ENCODE measurements at places on chromosomes 4 and X.

GRCh38 chr4:86155766-86156165 lies 204.1 kb downstream of the MAPK10 start:
- DNase-seq = no peak

DNA sequence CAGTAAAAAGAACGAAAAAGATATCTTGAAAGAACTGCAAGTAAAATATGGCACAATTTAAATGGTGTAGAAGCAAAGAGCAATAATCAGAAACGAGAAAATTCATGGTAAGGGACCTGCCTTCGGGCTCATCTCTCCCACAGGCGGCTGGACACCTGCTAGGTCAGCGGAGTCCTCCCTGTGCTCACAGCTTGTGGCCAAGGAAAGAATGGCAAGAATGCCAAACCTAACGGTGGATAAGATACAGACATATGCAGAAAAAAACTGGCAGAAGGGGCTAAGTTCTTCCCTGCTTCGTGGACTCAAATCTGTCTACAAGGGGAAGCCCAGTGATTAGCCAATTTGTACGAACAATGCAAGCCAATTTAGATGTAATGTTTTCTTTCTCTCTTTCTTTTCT lies 152.1 kb upstream of the VCX start:
- DNase-seq = no peak

DNA sequence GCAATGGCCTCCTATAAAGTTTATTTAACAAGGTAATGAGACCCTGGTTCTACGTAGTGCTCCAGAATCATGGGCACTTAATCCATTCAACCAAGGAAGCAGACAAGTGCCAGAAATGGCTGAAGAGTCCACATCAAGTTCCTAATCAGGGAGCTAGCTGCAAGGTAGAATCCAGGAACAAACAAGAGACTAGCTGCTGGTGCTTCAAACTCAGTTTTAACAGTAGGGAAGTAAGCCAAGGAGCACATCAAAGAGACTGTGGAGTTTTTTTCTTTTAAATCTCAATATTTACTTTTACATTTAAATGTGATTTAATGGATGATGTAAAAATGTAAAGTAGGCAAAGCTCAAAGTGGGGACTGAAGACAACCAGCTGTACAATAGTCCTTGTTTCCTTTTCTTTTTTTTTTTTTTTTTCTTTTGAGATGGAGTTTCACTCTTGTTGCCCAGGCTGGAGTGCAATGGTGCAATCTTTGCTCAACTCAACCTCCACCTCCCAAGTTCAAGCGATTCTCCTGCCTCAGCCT lies 630.4 kb downstream of the CCSER1 start:
- DNase-seq = no peak

- no peak for DNase-seq
Observed at GRCh38 chr4:41943506-41943905, 8.3 kb downstream of the TMEM33 start.

- DNase-seq = no peak
Observed at GRCh38 chrX:98931216-98931615, 1478.9 kb downstream of the PCDH19 start.

DNA sequence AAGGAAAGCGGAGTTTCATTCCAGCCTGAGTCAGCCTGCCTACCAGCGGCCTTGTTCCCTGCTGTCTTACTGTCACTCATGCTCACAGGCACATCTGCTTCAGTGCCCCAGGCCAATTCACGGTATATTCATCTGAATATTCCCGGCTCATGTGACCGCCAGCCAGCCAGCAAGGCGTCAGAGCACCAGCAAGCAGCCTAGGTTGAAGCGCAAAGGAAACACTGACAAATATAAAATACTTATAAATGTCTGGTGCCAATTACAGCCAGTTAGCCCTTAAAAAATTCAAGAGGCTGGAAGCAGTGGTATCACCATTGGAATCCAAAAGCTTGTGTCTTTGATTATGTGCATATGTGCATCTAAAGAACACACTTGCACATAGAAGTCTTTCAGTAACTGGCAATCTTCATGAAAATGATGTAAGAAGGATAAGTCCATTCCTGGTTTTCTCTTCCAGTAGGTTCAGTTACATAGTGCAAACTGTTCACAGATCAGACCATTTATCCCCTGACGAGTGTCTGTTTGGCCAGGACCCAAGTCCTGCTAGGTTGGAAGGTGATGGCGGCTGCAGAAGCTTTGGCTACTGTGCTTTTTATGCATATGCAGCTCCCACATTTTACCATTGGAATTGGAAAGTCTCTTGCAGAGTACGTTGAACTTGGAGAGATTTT lies 61.3 kb downstream of the LUZP4 start:
- no peak for DNase-seq

DNA sequence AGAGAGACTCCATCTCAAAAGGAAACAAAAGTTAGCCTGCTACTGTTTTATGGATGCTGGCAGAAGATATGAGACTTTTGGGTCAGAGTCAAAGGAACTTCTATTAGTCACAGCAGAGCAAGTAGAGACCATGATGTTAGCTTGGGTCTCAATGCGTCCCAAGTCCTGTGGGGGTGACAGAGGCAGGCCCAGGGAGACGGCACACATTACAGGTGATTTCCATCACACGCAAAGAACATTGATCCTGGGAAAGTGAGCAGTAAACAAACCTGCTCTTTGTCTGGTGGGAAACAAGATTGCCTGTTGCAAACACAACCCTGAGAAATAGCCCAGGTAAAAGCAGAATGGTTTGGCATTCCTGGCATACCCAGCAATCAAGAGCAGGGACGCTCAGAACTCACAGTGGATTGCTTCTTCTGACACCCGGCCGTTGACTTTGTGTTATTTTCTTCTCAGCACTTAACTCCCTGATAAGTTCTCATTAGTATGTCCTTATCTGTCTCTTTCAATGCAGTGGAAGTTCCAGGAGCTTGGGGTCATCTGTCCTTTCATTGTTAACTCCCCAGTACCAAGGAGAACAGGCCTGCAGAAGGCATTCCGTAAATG lies 51.2 kb upstream of the LGI2 start:
- DNase-seq = no peak

DNA sequence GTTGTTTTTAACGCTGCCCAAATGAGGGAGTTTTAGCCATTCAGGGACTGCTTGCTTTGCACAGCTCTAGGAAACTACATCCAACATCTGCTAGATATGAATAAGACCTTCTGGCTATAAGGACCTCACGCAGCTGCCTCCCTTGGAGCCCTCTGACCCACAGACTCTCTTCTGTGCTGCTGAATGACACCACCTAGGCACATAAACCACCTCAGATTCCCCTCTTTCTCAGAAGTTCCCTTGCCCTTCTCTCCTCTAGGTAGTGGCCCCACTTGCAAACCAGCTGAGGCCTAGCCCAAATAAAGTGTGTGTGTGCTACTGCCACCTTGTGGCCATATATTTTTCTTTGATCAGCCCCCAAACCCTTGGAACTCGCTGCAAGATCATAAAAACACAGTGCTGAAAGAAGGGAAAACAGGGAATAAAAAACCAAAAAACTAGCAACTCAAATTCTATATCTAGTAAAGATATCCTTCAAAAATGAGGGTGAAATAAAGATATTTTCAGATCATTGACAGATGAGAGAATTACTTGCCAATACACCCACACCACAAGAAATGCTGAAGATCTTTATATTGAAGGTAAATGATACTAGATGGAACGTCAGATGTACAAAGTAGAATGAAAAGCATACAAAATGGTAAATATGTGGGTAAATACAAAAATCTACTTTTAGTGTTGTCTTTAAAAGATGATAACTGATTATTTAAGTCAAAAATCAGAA lies 265.9 kb downstream of the ADAMTS3 start:
- peak; percentile 5 for DNase-seq

DNA sequence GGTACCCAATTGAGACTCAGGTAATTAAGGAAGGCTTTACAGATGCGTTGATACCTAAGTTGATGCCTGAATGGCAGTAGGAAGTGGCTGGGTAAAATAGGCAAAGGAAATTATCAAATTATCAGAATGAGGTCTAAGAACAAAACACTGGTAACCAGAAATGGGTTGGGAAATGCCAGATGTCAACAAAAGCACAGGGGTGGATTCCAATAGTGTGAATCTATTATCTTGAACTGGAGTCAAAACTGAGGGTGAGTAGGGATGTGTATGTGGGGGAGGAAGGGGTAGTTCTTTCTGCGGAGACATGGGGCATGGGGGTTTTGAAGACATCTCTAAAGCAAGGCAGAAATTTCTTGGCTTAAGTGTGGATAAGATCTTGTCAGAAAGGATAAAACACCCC lies 16.0 kb upstream of the SEPTIN6 start:
- no peak for DNase-seq

GRCh38 chr4:54189140-54189539 lies 40.0 kb upstream of the PDGFRA start:
- DNase-seq = no peak

- no peak for DNase-seq
Observed at GRCh38 chrX:150542846-150543229, 25.6 kb upstream of the MTM1 start.

- DNase-seq = no peak
Observed at GRCh38 chr4:185870366-185870765, 58.4 kb upstream of the SORBS2 start.

DNA sequence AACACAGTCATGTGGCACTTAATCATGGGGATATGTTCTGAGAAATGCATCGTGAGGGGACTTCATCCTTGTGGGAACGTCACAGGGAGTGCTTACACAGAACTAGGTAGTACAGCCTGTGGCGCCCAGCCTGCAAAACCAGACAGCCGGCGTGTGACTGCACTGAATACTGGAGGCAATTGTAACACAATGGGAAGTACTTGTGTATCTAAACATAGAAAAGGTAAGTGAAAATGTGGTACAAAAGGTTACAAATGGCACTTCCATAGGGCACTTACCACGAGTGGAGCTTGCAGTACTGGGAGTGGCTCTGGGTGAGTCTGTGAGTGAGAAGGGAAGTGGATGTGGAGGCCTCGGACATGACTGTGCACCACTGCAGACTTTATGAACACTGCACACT lies 5.2 kb downstream of the TLR3 start:
- no peak for DNase-seq

DNA sequence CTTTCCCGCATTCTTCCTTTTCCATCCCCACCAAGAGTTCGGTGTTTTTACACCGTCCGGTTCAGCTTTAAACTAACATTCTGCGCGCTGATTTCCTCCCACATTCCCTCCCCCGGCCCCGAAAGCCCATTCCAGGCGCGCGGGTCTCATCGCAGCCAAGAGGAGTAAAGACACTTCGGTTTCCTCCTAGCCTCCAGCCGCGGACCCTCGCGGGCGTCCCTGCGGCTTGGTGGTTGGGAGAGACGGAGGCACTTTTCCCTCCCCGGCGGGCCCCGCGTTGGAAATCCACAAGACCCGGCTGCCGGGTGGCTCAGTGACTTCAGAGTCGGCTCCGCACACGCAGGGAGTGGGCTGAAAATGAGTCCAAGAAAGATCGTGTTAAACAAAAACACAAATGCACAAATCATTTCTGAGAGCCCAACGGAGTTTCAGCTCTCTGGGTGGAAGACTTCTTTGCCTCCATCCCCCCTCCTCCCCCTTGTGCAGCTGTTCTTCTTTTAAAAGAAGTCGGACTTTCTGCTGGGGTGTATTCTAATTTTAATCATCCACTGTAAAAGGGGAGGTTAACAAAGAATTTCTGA lies 2.0 kb upstream of the ARX start:
- DNase-seq = no peak

DNA sequence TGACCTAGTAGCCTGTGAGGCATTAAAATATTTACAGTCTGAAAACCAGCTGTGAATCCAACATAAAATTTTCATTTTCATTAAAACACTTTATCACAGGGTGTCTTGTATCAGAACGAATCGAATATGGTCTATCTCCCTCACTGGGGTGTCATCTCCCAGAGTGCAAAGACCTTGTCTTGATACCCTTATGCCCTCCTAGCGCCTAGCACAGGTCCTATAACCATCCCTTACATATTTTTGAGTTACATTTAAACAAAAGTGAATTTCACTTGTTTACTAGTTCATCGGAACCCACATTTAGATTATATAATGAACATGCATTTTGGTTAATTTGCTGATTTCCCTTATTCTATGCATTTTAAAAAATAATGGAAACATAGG lies 14.0 kb downstream of the DIPK2B start:
- no peak for DNase-seq

GRCh38 chrX:41796577-41796976 lies 72.6 kb downstream of the GPR82 start:
- DNase-seq = no peak

DNA sequence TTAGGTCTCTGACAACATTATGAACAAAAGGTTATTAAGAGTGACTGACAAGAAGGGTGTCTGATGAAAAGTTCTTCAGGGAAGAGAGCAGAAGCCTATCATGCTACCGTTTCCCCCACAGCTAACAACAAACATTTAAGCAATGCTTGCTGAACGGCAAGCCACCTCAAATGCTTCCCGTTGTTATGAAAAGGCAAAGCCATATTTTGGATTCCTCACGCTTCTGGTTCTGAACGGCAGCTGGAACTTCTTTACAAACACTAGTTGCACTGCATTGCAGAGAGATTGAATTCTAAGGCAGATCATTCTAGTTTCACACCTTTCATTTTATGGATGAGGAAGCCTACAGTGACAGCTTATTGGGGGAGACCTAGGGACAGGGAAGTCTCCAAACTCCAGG lies 48.6 kb upstream of the NAP1L5 start:
- no peak for DNase-seq

- no peak for DNase-seq
Observed at GRCh38 chrX:16999275-16999674, 52.8 kb downstream of the REPS2 start.

DNA sequence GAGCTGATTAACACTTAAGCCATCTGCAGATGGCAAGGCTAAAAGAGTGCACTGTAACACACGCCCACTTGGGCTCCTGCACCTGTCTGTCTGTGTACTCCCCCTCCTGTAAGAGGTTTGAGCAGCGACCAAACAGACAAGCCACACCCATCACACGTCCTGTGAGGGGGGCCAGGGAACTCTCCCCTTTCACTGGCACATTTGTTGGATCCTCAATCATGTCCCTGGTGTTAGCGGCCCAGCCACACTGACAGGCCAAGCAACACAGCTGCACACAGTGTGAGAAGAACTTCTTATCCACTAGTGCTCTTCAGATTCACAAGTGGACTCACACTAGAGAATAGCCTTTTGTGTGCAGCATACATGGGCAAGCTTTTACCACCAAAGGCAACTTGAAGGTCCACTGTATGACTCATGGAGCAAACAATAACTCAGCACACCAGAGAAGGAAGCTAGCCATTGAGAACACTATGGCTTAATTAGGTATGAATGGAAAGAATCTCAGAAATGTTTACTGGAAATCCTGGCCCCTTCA lies 29.1 kb upstream of the UTP14A start:
- no peak for DNase-seq

DNA sequence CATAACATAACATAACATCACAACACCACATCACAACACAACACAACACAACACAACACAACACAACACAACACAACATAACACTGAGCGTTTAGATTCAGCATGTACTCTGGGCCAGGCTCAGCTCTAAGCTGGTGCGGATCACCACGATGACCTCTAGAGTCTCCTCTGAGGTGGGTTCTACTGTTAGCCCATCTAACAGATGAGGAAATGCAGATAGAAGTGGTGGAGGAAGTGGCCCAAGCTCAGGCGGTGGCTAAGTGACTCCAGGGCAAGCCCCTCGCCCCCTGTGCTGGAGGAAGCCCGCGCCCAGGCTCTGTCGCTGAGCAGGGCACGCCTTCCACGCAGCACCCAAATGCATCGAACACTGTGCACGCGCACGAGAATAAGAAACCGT lies 45.3 kb upstream of the CDKN2AIP start:
- DNase-seq = no peak

- DNase-seq = no peak
Observed at GRCh38 chr4:94583914-94584641, 132.3 kb downstream of the PDLIM5 start.

Measured in stimulated activated CD8-positive, alpha-beta memory T cell treated with anti-CD3 and anti-CD28 coated beads, Interleukin-4, amount 100 ng/mL, for 1 hour (primary cell).